Breast epithelium (tissue), 4 donors: ENCODE measurements at places on chromosomes 5 and 9.

GRCh38 chr5:10581867-10582511, 18.1 kb downstream of the ANKRD33B start:
- DNase-seq: no peak

DNA sequence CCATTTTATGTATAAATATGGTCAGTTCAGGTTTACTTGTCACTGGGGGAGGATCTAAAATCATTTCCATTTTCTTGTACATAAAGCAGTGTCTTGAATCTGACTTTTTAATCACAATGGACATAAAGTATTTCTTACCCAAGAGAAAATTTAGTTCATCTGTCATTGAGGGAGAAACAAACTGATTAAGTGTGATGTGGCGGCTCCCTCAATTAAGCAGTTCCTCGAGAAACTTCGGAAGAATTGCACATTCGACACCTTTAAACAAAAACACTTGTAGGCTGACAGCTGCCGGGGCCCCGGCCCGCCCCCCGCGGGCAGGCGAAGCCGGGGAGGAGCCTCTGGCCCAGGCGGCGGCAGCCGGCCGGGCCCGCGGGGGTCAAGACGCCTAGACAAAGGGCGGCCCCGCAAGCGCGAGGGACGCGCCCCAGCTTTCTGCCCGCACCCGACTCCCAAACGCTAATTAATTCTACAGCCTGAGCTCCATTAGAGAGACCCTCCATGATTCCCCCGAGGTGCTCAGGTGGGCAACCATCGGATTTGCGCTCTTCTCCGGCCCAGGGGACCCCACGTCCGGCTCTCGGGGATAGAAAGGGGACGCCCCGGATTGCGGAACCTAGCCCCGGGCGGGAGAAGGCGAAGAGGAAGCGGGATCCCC, 750 bp downstream of the TRIM36 start:
- no peak for DNase-seq

DNA sequence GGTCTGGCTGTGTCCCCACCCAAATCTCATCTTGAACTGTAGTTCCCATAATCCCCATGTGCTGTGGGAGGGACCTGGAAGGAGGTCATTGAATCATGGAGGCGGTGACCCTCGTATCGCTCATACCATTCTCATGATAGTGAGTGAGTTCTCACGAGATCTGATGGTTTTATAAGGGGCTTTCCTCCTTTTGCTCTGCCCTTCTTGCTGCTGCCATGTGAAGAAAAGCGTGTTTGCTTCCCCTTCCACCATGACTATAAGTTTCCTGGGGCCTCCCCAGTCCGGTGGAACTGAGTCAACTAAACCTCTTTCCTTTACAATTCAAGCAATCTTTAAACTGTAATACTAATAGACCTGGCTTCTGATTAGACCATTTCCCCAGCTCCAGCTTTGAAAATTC, 92.2 kb upstream of the SARDH start:
- DNase-seq: no peak

GRCh38 chr9:130794923-130795495, 40.0 kb upstream of the ABL1 start:
- DNase-seq: no peak

GRCh38 chr9:135130207-135130976, 42.9 kb downstream of the OLFM1 start:
- no peak for DNase-seq
